Activated naive CD4-positive, alpha-beta T cell treated with anti-CD3 and anti-CD28 coated beads, Interleukin-2, amount 50 U/mL, for 16 hours (primary cell): ENCODE measurements at places on chromosomes 6 and 20.

DNA sequence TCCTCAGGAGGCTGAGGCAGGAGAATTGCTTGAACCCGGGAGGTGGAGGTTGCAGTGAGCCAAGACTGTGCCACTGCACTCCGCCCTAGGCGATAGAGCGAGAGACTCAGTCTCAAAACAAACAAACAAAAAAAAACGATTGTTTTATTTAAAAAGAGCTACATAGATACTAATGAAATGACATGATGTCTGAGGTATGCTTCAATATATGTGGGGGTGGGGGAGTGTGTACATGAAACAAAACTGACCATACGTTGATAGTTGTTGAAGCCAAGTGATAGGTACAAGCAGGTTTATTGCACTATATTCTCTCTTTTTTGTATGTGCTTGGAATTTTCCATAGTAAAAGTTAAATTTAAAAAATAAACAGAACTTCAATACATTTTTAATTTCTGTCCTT lies 240.1 kb downstream of the TFAP2A start:
- DNase-seq, result no peak

GRCh38 chr6:19035461-19036195 lies 648.5 kb downstream of the RNF144B start:
- DNase-seq, result no peak

- DNase-seq, result no peak
These were observed 3.1 kb downstream of the TRMT6 start for GRCh38 chr20:5947276-5947675.

- DNase-seq, result no peak
These were observed 404.9 kb upstream of the MMS22L start for GRCh38 chr6:97687916-97688315.

GRCh38 chr6:82057846-82058554 lies 189.5 kb downstream of the IBTK start:
- no peak for DNase-seq

- no peak for DNase-seq
These were observed 9.7 kb upstream of the BPIFB1 start for GRCh38 chr20:33273117-33273851.

GRCh38 chr6:144581812-144582537 lies 296.8 kb downstream of the UTRN start:
- peak; percentile 20 for DNase-seq

- no peak for DNase-seq
These were observed 66.1 kb downstream of the HMGCLL1 start for GRCh38 chr6:55512904-55513303.

DNA sequence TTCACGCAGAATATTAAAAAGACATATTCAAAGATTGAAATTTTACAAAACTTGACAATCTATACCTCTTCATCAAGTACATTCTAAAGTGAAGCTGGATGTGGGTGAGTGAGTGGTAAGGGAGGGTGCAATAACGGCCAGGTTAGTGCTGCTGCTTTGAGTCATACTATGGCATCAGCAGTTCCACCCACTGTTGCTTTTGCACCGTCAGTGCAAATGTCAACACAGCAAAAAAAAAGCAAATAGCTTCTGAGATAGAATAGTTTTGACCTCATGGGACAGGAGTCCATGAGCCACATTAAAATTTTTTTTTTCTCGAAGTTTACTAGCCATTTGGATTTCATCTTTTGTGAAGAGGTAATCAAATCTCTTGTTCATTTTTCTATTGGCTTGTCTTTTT lies 31.8 kb downstream of the PSMF1 start:
- no peak for DNase-seq

DNA sequence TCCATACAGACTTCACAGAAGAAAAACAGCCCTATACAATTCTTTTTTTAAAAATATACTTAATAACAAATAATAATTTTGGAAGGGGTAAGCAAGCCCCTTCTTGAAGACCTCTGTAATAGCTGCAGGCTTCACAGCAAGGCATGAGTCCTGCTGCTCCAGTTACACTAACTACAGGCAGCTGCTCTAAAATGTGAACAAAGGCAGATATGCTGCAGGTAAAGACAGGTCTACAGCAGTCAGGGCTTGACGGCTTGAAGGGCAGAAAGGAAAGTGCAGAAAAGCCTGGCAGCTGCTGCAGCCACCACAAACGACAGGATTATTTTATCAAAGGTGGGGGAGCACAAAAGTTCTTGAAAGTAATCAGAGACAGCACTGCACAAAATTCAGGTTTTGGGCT lies 11.3 kb downstream of the FAXC start:
- DNase-seq, result no peak

DNA sequence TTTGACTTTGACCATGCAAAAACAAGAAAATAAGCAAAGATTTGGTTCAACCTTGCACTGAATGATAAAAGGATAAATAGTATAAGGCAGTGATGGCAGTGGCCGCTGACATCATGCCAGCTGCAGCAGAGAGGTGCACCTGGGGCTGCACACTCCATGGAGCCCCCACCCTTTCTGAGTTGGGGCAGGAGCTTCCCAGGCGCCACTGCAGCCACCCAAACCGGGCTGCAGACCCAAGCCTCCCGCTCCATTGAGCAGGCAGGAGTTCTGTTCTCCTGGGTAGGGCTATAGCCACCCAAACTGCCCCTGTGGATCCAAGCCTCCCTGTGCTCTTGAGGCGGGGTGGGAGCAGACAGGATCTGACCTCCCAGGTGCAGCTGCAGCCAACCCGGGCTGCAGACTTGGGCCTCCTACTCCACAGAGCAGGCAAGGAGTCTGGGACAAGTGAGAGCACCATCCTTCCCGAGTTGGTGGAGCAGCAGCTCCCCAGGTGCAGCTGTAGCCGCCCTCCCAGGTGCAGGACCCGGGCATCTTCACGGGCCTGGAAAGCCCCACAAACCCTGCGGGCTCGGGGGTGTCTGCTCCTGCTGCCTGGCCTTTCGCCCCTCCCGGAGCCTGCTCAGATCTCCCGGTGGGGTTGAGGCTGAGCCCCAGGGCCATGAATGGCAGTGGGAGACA lies 537.9 kb downstream of the TENT5A start:
- DNase-seq, result no peak

DNA sequence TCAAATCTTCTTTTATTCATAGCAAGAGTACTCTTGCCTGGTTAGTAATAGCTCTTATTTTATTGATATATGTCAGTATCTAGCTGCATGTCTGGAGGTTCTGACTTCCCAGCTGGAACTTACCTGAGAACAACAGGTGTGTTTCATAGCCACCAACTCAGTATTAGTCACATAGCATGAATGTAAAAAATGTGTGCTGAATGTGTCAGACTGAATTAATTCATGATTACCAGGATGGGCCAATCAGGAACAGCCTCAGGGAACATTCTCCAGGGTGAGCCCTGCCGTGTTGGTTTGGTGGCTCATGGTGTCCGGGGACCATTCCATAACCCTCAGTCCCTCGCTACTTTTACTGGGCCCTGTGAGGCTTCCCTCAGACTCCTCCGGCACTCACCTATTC lies 99.7 kb downstream of the TULP4 start:
- DNase-seq, result no peak

- DNase-seq, result no peak
These were observed 529.9 kb upstream of the MMS22L start for GRCh38 chr6:97812940-97813339.

- no peak for DNase-seq
These were observed 50.7 kb downstream of the OPN5 start for GRCh38 chr6:47832386-47833100.

GRCh38 chr6:20034408-20034769 lies 177.9 kb downstream of the MBOAT1 start:
- DNase-seq, result no peak

DNA sequence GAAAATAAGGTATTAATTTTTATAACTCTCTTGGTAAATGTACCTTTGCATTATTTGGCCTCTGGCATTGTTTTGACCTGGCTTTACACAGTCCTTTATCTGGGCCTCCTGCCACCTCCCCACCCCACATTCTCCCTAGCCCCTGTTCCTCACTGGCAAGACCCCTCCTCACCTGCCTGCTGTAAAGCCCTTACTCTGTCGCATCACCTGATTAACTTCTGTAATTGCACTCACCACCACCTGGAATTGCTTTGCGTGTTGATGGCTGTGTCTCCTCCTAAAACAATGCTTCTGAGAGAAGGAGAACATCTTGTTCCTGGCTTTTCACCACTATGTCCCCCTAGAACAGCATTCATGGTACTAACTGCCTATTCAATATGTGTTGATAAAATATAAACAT lies 24.8 kb downstream of the SNX9 start:
- no peak for DNase-seq

DNA sequence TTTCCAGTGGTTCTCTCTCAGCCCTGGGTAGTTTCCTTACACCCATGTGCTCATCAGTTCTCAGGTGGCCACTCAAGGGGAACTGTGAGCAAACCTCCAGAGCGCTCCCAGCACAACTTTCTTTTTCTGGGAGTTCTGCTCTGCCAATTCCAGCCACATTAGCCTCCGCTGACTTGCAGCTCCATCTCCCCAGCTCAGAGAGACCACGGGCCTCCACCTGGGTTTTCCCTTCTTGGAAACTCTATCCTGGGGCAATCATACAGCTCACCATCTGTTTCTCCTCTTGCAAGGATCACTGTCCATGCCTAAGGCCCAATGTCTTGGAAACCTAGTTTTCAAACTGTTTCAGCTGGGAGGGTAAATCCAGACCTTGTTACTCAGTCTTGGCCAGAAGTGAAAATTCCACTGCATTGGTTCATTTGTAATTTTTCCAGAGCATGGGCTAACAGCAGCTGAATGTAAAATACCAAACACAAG lies 129.9 kb downstream of the EYA2 start:
- no peak for DNase-seq

GRCh38 chr6:7258231-7258763 lies 54.7 kb downstream of the SSR1 start:
- no peak for DNase-seq
